ENCODE measurements at places on chromosomes 16 and 17.

DNA sequence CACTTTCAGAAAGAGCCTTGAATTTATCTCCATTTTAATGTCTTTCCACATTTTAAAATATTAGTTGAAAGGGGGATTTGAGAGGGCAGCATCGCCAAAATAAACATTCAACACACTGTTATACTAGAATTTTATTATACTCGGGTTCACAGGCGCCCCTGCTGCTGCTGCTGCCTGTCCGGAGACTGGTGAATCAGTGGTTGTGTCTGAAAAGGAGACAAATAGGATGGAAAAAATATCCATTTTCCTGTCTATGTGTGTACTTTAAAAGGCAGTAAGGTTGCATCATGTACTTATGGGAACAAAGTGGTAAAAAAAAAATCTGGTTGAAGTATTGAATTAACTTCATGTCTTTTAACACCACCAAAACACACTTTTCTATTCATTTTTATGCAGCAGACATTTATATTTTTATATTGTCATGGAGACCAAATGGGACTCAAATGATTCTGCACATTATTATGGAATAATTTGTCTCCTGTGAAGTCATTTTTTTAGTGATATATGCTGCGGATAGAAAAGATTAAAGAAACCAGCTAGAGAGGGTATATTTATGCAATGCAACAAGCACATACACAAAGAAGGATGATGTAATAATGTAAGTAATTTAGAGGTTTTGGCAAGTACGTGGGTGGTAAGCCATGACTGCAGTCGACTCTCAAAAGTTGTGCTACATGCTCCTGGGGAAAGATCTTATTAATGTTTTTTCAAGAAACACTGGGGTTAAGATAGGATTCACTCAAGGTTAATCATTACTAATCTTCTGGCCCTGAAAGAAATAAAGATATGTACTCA, 759.0 kb upstream of the SOX9 start:
- DNase-seq = no peak

- DNase-seq = no peak
Measured at GRCh38 chr17:65511316-65511715, 50.1 kb downstream of the AXIN2 start.

GRCh38 chr17:58121925-58122324, 26.3 kb upstream of the OR4D1 start:
- peak; percentile 17 for DNase-seq

DNA sequence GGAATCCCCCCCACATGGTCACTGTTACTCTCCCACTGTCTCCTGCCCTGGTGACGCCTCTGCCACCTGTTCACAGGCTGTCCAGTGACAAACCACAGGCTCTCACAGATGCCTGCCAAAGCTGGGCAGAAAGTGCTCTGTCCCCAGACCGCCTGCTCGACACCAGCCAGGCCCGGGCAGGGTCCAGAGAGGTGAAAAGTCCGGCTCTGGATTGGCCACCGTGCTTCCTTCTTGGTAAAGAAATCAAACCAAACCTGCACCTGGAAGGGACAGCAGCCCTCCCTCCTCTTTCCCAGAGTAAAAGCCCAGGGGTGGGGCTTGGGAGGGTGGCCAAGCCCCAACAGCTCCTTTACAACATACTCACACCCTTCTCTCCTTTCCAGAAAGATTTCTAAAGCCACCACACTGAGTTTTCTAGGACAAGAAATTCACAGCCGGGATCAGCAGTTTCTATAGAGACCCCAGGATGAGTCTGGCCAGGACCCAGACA, 6.2 kb downstream of the PCGF2 start:
- no peak for DNase-seq

DNA sequence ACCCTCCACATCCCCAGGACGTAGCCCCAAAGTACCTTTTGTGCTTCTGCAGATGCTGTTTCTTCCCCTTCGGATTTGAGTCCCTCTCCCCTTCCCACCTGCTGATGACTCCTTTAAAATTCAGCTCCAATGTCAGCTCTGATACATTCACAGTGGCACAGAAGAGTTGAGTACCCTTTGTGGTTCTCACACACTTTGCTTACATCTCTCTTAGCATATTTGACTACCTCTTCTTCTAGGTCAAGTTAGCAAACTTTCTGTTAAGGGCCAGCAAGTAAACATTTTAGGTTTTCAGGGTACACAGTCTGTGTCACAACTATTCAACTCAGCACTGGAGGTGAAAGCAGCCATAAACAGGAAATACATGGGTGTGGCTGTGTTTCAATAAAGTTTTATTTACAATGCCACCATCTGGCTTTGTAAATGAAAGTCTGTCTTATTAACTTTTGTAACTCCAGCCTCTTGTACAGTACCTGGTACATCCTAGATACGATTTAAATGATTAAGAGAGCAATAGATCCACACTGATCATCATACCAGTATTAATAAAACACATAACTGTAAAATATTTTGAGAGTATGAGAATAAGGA, 161.7 kb downstream of the SOX9 start:
- no peak for DNase-seq

DNA sequence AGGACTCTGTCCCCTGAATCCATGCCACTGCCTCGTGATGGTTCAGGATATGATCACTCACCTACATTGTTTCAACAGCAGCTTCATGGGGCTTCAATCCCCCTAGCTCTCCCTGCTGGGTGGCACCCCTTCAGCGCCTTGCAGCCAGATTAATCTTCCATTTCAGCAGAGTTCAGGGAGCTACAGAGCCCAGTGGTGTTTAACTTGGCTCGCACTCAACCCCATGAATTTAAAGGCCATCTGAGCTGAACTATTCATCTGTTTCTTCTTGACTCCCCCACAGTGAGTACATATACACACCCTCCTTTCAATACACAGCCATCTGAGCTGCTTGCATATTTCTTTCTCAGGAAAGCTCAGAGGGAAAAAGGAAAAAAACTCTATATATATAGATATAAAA, 202.8 kb upstream of the C16orf82 start:
- no peak for DNase-seq

- DNase-seq = no peak
Measured at GRCh38 chr17:81396722-81397313, 1.6 kb downstream of the BAHCC1 start.

- no peak for DNase-seq
Measured at GRCh38 chr17:61720016-61720795, 129.2 kb upstream of the NACA2 start.

GRCh38 chr17:76262732-76263344, 2.3 kb upstream of the UBALD2 start:
- no peak for DNase-seq

DNA sequence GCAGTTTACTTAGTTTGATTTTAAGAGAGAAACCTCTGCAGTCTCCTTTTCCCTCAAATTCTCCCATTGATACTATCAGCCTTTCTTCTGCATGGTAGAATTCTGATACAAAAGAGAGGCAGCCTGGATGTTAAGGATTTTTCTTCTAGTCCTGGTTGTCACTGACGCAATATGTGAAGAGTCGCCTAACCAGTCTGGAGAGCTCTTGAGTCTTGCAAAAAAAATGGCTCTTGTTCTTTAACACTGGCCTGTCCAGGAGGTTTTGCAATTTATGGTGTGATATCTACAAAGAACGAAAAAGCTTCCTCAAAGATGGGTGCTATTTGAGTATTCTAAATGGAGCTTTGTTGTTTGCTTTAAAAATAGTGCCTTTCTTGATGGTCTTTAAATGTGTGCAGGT, 28.9 kb downstream of the COX10 start:
- no peak for DNase-seq

- DNase-seq = no peak
Measured at GRCh38 chr17:50955160-50955559, 89.0 kb upstream of the TOB1 start.

- DNase-seq = no peak
Measured at GRCh38 chr17:78458736-78459335, 80.4 kb downstream of the PGS1 start.

DNA sequence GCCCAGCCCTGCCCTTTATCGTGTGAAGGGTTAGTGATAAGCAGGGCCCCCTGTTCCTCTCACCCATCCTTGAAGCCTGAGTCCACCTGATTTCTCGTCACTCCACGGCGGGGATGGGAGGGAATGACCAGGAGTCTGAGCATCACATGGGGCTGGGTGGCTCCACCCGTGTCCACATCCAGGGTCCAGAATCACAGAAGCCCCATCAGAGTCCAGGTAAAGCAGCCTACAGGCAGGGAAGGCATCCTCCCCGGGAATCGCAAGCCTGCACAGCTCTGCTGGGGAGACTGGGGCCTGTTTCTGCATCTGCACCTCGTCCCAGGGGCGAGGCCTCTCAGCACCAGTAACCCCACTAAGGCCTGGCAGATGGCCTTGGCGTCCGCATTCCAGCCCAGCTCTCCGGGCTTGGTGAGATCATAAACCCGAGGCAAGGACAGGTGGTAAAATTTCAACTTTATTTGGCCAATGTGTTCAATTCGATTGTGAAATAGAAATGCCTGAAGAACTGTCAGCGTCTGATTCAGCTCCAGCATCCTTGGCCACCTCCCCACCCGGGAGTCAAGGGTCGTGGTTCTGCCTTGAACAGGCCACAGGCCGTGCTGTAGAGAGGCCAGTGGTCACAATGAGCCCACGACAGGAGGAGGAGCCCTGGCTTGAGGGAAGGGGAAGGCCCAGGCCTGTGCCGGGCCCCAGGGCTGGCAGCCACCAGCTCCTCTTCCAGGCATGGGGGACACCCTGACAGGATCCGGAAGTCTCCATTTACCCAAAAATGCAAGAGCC, 8.1 kb upstream of the PPP1R27 start:
- no peak for DNase-seq

DNA sequence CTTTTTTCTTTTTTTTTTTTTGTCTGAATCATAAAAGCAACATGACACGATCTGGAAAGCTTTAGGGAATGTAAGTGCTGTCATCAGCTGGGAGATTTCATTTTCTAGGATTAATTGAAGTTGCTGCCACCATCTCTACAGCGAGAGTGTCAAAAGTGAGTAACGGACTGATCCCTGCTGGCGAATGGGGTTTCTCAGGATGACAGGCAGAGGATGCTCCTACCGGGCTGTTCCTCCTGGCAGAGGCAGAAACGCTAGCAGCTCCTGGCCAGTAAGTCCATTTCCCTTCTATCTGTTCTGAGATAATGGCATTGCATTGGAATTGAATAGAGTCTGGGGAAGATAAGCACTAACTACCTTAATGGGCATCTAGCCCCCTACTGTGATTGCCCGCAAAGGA, 80.5 kb upstream of the KIFC3 start:
- DNase-seq = no peak

DNA sequence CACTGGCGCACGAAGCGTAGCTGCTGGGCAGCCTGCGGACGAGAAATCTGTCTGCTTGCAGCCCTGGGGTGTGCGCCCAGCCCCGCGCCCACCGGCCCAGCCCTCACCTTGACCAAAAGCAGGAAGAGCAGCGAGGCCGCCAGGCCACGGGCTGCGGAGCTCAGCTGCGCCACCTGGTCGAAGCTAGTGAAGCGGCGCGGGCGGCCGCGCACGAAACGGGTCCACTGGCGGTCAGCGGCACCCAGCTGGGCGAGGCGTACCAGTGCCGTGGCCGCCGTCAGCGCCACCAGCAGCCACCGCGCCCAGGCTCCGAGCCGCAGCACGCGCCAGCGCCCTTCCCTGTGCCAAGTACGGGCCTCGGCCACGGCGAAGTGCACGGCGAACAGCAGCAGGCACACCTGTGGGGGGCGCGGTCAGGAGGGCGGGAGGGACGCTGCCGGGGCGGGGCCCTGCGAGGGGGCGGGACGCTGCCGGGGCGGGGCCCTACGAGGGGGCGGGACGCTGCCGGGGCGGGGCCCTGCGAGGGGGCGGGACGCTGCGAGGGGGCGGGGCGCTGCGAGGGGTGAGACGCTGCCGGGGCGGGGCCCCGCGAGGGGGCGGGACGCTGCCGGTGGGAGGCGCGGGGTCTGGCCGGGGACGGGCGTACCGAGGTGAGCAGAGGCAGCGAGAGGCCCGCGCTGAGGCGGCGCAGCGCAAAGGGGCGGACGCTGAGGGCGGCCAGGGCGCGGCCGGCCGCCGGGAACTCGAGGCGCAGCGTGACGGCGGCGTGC, 43.2 kb downstream of the TSC2 start:
- no peak for DNase-seq

- peak; percentile 42 for DNase-seq
Measured at GRCh38 chr17:18248300-18248731, 10.2 kb downstream of the FLII start.

DNA sequence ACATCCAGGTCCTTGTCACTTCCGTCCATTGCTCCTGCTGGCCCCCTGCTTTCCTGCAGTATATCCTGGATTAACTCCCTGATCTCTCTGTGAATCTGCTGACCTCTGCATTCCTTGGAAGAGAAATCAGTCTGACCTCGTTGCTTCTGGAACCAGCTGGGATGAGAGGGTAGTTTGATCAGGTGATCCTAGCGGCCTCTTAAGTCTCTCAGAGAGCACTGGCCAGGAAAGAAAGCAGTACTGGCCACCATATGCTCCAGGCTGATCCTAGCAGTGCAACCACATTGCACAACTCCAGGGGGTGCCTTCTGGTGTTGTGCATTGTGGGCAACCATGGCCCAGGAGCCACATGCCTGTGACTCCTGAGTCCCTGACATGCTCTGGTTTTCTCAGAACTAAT, 79.2 kb downstream of the ARHGAP23 start:
- DNase-seq = no peak

DNA sequence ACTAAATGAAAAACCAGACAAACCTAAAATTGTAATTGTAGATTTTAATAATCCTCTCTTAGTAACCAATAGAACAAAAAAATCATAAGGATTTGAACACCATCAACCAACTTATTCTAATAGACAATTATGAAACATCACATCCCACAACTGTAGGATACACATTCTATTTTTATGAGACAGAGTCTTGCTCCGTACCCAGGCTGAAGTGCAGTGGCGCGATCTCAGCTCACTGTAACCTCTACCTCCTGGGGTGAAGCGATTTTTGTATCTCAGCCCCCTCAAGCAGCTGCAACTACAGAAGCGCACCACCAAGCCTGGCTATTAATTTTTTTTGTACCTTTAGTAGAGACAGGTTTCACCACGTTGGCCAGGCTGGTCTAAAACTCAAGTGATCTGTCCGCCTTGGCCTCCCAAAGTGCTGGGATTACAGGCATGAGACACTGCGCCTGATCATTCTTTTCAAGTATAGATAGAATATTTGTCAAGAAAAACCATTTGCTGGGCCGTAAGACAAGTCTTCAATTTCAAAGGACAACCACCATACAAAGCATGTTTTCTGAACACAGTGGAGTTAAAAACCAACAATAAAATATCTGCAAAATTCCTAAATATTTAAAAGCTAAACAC, 49.8 kb downstream of the CREBBP start:
- no peak for DNase-seq

DNA sequence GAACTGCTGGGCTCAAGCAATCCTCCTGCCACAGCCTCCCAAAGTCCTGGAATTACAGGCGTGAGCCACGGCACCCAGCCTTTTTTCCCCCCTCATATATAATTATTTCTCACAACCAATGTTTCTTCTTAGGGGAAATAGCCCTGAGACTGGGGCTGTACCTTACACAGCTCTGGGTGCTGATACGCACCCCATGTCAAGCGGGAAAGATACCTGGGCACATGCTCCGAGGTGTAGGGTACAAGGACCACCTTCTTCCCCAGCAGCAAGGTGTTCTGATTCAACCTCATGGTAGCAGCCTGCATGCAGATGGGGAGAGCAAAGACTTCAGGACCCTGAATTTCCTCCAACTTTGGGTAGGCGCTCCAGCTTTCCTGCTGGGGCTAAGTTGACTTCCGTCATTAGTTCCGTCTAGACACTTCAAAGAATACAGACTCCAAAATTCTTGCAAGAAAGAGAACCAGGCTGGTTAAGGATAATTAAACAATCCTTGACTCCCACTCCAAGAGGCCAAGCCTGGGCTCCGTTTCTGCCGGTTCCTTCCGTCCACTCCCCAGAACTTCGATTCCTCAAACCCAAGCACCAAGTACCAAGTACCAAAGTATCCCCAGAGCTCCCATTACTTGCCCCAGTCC, 619 bp downstream of the NAT9 start:
- DNase-seq = no peak

Measured in HFF-Myc (cell line).